Anterior cingulate cortex (tissue), 58 donors: ENCODE measurements at places on chromosomes 5 and 9.

DNA sequence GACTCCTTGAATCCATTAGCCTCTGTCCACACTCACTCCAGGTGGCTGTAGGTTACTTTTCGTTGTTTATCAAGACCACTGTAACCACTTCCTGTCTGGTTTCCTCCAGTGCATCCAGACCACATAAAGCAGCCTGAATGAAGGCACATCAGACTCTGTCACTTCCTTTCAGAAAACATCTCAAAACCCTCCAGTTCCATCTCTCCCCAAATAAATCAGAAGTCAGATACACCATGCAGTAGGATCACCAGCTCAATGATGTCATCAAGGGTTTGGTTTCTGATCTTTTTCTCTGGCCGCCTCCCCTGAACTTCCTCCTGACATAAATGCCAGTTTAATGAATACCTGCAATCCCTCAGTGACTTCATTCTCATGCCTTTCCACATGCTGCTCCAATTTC lies 161.2 kb downstream of the ZNF462 start:
- DNase-seq = no peak

DNA sequence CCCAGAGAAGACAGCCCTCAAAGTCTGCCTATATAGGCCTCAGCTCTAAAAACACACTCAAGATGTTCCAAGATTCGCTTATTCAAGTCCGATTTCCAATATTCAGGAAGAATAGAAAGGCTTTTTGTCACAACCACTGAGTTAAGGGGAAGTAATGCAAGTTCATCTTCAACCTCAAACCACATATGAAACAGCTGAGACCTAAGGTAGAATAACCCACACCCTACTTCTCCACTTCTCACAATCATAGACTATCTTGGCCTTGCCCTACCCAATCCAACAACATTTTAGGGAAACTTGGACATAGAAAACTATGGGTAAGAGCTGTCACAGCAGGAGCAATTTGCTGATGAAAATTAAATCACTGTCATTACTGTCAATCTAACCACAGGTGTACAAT lies 152.0 kb upstream of the LRRTM2 start:
- DNase-seq = no peak

GRCh38 chr5:91419136-91419535 lies 36.0 kb upstream of the ARRDC3 start:
- DNase-seq = no peak

DNA sequence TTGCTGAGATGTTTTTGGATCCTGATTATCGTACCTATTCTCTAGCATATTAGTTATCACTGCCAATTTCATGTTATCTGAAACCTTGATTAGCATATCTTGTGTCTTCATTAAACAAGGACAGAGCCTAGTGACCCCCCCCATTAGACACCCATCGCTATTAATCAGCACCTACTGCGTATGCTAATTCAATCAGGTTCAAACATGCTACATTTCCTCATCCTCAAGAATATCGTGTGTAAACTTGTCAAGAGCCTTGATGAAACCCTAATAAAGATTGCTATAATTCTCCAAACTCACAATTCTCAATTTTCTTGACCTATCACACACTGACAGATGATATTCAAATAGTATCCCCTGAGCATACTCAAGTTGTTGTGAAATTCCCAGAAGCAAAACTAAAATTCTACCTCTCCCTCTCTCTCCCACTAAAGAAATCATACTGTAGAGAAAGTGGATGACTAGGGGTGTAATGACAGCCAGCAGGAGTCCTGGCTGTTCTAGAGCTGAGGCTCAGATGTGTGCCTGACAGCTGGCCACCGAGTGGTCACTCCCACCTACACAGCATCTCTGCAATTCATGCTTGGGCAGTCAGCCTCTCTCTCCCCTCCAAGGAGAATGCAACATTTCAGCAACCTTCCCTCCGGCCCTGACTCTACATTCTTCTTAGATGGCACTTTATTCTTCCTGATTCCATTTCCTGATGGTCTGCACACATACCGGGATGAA lies 9.2 kb upstream of the ZNF354A start:
- DNase-seq = no peak

- no peak for DNase-seq
Measured at GRCh38 chr5:113202746-113203716, 226.4 kb downstream of the DCP2 start.

DNA sequence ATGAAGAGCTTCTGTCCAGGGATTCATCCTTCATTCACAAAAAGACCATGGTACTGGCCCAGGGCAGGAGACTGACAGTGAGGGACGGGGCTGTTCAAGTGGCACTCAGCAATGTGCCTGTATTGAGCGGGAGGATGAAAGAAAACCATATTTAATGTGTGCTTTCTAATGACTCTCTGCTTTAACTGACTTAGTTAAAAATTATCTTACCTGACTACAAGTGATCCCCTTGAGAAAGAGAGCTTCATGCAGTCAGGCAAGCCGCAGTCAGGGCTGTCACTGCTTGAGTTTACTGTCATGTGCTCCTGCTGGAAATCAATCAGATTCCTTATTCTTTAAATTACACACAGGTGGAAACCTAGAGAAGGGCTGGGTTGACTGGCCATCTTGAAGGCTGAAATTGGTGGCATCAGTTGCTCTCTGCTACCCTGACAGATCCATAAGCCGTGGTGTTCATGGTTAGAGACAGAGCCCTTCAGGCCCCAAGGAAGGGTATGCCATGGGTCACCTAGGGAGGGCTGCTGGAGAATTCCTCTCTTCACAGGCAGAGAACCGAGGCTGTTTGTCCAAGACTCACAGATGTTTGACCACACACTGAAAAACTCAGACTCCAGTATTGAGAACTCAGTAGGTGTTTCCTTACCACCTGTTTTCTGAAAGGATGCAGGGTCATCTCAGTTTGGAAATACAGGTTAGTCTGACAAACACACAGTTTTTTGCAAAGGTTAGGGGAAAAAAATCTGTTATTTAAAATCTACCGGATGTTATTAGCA lies 70.9 kb downstream of the TRIO start:
- no peak for DNase-seq

DNA sequence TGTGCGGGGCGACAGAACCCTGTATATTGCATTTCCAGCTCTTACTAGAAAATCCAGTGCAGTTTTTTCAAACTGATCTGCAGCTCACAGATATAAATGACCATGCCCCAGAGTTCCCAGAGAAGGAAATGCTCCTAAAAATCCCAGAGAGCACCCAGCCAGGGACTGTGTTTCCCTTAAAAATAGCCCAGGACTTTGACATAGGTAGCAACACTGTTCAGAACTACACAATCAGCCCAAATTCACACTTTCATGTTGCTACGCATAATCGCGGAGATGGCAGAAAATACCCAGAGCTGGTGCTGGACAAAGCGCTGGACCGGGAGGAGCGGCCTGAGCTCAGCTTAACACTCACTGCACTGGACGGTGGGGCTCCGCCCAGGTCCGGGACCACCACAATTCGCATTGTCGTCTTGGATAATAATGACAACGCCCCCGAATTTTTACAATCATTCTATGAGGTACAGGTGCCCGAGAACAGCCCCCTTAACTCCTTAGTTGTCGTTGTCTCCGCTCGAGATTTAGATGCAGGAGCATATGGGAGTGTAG lies 786 bp downstream of the PCDHB5 start:
- no peak for DNase-seq

DNA sequence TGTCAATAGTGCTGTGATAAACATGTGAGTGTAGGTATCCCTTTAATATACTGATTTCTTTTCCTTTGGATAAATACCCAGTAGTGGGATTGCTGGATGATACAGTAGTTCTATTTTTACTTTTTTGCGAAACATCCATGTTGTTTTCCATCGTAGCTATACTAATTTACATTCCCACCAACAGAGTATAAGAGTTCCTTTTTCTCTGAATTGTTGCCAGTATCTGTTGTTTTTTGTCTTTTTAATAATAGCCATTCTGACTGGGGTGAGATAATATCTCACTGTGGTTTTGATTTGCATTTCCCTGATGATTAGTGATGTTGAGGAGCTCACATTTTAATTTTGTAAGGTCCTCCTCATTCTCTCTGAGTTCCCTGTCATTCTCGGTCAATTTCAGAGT lies 71.1 kb upstream of the NFIL3 start:
- no peak for DNase-seq

DNA sequence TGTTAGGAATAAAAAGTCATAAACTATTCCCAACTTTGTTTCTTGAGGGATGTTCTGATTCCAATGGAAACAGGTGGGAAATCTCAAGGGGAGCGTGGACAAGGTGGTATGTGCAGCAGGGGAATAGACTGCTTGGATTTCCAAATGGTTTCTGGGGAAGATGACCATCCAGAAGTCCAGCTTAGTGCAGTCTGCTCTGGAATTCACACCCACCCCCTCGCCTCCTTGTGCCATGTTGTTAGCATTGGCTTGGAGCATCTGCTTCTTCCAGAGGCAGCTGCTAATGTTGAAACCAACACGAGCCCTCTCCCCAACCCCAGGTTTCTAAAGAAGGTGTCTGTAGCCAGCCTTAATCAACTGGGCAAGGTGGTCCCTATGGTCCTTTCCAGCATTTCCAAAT lies 90.9 kb downstream of the PDE6A start:
- DNase-seq = no peak

DNA sequence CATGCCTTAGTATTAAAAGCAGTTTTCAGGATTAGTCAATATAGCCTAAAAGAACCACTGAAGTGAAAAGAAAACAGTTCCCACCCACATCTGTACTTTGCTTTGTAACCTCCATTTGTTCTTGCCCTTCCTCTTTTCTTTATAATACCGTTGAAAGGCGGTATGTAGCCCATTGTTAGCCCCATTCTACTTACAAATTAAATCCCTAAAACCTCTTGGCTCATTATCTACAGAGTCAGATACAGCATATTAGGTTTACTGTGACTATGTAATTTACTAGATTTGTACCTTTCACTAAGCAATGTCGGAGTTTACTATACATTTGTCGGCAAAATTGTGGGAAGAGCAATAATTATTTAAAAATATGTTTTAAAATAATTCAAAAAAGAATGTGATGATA lies 17.3 kb downstream of the ALDH1A1 start:
- DNase-seq = no peak

- DNase-seq = no peak
Measured at GRCh38 chr5:147431586-147431985, 78.3 kb downstream of the DPYSL3 start.

- DNase-seq = no peak
Measured at GRCh38 chr9:77985996-77986395, 45.6 kb downstream of the GNAQ start.

DNA sequence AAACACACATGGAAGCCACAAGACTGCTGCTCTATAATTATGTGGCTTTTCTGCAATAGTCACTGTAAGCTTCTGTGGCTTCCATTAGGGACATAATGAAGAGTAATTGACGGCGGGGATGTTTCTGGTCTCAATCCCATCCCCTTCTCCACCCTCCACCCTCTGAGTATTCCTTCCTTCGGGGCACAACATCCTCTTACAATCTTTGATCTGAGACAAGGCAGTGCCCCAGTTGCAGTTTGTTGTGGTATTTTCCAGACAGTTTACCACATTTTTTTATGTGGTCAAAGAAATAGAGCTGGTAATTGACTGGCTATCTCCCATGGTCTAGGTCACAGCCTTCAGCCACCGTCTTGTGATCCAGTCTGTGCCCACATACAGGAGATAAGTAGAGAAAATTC lies 277.7 kb downstream of the NR2F1-AS1 start:
- DNase-seq = no peak

GRCh38 chr5:98679963-98680362 lies 93.5 kb upstream of the RGMB start:
- DNase-seq = no peak

DNA sequence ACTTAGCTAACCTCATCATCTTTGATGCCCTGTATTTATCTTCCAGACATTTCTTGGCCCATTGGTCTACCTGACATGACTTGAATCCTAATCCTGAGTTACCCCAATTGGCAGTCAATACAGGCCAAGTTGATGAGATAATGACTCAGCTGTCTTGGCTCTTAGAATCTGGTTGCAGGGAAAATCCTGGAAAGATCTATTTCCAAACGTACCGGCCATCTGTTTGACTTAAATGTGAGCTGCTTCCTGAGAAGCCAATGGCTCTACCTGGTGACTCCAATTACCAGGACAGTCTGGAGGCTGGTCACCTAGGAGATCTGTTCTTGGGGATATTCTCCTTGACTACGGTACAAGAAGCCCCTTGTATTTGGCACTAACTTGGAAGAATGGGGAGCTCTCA lies 475.2 kb upstream of the BRINP1 start:
- DNase-seq = no peak

DNA sequence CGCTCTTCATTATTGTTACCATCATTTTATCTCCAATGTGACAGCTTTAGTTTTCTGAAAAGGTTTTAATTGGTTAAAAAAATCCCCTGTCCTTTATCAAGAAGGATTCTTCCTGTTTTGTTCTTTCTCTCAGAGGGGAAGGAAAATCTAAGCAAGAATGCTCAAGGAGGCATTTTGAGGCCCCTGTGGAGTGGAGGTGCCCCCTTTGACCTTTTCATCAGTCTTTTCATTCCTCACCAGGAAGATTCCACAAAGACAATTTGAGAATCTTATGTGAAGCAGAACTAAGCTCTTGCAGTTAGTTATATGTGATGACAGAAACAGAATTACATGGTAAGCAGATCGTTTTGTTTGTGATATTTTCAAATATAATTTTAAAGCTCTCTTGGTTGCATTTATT lies 489.6 kb downstream of the MAN2A1 start:
- DNase-seq = no peak

GRCh38 chr5:126492939-126493338 lies 69.7 kb downstream of the GRAMD2B start:
- no peak for DNase-seq

DNA sequence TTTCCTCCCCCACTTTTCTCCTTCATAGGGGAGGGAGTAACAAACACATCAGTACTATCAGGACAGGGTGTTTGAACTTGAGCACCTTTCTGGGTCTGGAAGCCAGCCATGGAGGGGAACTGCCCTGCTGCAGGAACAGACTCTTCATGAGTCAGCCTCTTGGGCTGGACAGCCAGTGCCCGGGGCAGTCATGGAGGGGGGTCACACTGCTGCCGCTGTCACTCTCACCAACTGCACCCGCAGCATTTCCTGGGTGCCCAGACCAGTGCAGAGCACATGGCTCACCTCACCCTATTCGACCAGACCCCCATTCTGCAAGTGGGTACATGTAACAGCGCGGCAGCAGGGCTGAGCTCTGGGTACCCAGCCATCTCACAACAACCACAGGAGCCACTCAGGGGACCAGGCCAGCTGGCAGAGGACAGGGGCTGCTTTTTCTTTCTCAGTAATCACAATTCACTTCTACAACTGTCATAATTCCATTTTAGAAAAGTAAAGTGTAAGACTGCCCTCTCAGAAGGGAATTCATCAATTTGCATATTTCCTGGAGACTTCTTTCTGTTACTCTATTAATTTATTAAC lies 118.4 kb downstream of the CTNND2 start:
- no peak for DNase-seq

DNA sequence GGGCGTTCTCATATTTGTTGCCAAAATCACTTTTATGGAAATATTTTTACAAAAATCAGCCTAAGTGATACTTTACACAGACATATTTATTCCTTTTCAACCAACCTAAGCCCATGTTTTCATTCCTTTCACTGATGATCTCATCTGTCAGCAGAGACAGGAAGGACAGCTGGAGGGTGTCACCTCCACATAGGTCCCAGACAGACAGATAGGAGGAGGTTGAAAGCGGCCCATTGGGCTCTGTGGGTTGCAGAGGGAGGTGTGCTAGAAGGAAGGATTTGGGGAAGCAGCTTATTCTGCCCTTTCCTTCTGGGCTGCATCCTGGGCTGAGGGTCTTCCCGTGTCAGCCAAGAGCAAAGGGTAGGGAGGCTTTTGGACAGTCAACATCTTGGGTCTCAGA lies 26.0 kb upstream of the SEMA4D start:
- no peak for DNase-seq

- no peak for DNase-seq
Measured at GRCh38 chr9:98724810-98725530, 16.2 kb upstream of the GABBR2 start.
